T-helper 22 cell (primary cell): ENCODE measurements at places on chromosomes 2 and 18.

DNA sequence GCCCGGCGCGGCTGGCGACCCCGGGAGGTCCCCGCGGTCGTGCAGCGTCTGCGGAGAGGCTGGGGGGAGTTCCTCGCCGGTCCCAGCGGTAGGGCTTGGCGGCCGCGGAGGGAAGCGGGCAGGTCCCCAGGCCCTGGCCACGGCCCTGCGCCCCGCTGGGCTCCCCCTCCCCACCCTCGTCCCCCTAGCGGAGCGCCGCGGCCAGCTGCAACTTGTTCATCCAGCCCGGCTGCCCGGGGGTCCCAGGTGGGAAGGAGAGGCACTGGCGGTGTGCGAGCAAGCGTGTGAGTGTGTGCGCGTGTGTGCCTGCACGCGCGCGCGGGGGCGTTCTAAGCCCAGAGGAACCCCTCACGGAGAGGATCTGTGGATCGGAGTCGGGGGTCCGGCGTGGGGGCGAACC, 1.3 kb downstream of the PTPRM start:
- no peak for DNase-seq

DNA sequence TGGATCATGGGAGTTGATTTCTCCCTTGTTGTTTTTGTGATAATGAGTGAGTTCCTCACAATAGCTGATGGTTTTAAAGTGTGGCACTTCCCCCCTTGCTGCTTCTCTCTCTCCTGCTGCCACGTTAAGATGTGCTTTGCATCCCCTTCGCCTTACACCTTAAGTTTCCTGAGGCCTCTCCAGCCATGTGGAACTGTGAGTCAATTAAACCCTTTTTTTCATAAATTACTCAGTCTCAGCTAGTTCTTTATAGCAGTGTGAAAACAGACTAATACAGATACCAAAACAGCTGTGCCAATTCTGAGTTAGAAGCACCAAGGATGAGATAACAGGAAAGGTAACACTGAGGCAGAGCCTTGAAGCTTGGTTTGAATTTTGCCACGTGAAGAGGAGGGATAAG, 44.7 kb downstream of the ITSN2 start:
- no peak for DNase-seq

- no peak for DNase-seq
Measured at GRCh38 chr2:63775191-63775590, 66.5 kb upstream of the UGP2 start.

- DNase-seq: no peak
Measured at GRCh38 chr18:75128051-75128605, 80.8 kb downstream of the PTGR3 start.

DNA sequence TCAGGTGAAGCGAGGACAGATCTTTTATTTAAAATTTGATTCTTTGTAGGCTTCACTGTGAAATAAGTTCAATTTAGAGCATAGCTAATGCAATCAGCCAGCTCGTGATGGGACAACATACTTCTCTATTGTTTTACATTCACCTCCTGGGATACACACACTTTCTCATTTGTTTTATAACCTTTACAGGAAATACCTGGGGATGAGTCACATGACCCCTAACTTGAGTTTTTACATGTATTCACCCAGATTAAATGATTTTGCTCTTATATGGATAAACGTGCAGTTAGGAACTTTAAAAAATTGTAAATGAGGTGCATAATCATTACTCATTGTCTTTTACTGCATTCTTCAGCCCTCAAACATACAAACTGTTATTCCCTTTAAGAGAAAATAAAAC, 152.1 kb downstream of the NEDD4L start:
- DNase-seq: no peak

GRCh38 chr2:149094217-149095015, 55.9 kb downstream of the LYPD6B start:
- no peak for DNase-seq

- DNase-seq: no peak
Measured at GRCh38 chr18:36212301-36213171, 25.2 kb downstream of the MOCOS start.

DNA sequence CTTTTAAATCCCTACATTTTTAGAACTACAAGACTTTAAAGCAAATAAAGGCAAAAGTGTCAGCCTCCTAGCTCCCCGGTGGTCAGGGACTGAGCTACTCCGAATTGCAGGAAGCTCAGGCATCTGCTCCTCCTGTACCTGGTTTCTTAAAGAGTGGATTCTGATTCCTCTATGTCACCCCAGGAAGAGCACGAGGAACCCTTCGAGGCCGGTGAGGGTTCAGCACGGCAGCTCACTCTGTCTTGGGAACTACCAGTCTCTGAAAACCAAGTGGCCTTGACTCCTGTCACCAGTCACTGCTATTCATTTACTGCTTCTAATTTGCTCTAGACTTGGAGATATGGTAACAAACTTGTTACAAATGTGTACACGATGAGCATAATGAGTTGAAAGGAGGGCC, 2.3 kb downstream of the PER2 start:
- DNase-seq: no peak

DNA sequence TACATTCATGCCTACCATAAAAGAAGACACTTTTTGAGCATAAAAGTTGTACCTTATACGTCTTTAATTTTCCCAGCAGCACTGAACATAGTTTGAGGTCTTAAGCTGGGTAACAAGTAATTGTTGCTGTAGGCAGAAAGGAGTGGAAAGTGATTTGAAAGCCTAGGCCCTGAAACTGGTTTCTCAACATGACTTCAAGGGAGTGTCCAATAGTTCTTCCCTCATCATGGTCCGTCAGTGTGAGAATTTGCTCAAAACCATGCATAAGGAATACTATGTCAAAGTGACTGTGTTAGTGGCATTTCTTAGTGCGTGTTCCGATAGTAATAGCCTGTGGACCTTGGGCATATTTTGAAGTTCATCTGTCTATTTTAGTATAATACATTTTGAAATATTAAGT, 463.1 kb downstream of the PTPRM start:
- no peak for DNase-seq

DNA sequence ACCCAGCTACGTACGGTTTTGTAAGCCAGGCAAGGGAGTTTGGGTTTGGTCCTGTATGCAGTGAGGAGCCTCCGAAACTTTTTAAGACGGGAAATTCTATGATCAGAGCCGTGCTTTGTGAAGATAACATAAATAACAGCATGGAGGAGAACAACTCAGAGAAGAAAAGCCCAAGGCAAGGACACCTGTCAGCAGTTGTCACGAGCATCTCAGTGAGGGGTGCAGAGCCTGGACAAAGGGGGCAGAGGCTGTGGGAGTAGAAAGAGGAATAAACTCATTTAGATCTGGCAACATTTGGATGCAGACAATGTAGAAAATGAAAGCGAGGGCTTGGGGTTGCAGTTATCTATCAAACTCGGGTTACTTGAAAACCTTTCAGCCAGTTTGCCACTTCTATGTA, 64.5 kb downstream of the CAVIN2 start:
- DNase-seq: no peak

- no peak for DNase-seq
Measured at GRCh38 chr2:43400508-43400907, 174.1 kb upstream of the ZFP36L2 start.

- DNase-seq: no peak
Measured at GRCh38 chr2:188412190-188412589, 120.5 kb downstream of the GULP1 start.

- DNase-seq: no peak
Measured at GRCh38 chr2:197711578-197711977, 6.4 kb downstream of the MARS2 start.

GRCh38 chr2:58606799-58607198, 365.7 kb upstream of the FANCL start:
- DNase-seq: no peak

DNA sequence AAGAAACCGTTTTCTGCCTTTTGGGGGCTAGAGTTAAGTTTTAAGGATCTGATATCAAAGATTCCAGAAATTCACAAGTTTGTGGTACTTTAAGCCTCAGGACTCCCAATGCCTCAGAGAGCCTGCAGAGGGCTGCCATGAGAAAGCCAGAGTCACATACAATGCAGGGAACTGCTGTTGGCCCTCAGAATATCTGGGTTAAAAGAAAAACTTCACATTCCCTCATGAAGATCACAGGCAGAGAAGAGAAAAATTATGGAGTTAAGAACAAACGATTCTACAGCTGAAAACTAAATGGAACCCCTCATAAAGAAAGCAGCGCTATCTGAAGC, 39.5 kb downstream of the HDAC4 start:
- DNase-seq: no peak
